Stimulated activated CD4-positive, alpha-beta T cell treated with anti-CD3 and anti-CD28 coated beads, Interleukin-4, amount 100 ng/mL, for 1 hour (primary cell): ENCODE measurements at places on chromosomes 7 and 10.

DNA sequence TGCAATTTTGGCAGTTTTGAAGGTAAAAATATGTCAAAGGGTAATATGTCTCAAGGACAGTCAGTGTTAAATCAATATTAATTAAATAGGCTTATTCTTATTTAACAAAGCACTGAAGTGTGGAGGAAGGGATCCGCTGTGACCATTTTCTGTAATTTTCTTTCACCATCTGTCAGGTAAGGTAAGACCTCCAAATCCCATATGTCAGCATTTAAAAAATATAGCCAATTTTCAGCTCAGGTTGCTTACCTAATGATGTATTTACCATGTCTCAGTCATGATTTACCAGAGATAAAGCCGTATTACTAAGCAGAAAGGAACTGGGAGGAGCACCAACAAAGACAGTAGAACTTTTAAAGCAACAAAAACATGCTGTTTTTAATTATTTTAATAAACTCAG, 683.9 kb downstream of the CCSER2 start:
- no peak for DNase-seq

- DNase-seq: no peak
Observed at GRCh38 chr7:36925691-36926090, 201.4 kb upstream of the AOAH start.

- no peak for DNase-seq
Observed at GRCh38 chr10:82464966-82465365, 590.0 kb downstream of the NRG3 start.

GRCh38 chr7:133999178-133999577, 128.0 kb upstream of the LRGUK start:
- no peak for DNase-seq

- DNase-seq: no peak
Observed at GRCh38 chr10:12724807-12725579, 276.5 kb downstream of the CCDC3 start.

DNA sequence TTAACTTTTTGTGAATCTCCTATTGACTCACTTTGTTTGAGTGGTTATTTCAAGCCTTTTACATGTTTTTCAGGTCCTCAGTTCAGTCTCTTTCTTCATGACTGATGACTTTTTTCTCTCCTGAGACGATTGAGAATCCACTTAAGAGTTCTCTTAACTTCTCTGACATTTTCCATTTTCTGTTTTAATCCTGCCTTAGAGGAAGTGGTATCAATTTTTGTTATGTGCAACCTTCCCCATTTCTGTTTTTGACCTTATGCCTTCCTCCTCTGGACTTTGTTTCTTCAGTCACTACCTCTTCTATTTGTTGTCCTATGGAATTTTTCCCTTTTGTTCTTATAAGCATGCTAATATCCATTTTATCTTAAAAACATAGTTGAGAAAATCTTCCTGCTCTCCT, 2.4 kb downstream of the PSMC2 start:
- DNase-seq: no peak

- no peak for DNase-seq
Observed at GRCh38 chr10:128032466-128032865, 93.8 kb downstream of the MKI67 start.
